ENCODE measurements at places on chromosomes 11 and 22. TPM values are rescaled to one million over a fixed set of nuclear protein-coding genes. Genes with fewer than 3 reads are reported as not detected.
A peak's percentile ranks its signal among the peaks of the same experiment; 100 is the strongest.

DNA sequence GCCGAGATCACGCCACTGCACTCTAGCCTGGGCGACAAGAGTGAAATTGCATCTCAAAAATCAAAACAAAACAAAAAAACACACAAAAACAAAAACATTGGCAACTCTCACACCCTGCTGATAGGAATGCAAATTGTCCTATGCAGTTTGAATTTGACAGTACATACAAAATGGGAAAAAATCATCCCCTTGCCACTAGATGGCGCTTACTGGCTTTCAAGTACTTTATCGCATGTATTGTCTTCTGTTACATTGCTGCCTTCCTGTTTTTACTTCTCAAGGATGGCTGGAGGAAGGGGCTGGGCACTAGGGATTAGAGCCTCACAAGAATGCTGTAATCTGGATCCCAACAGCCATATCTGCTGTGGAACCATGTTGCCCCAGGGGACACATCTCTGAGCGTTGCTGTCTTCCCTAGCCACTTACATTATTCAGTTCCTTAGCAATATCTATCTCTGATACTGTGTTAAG, 59.4 kb upstream of the A4GALT start:
- DNase-seq, result peak; percentile 88

GRCh38 chr11:70265341-70265740, 5.1 kb upstream of the PPFIA1 start:
- no peak for DNase-seq

DNA sequence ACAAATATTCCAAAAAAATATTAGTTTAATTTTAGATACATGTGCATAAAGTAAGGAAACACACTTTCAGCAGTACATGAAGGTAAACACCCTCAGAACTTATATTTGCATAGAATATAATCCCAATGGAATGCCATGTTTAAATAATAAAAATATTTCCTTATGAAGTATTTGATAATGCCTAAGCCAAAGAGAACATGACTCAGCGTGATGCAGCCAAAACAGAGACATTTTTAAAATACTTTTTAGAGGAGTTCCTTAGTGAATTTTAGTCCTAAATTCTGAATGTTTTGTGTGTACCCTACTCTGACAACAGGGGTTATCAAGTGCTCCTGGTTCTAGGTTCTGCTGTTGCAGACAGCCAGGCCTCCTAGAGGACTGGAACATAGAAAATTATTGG, 39.1 kb upstream of the POU2AF2 start:
- DNase-seq, result no peak

DNA sequence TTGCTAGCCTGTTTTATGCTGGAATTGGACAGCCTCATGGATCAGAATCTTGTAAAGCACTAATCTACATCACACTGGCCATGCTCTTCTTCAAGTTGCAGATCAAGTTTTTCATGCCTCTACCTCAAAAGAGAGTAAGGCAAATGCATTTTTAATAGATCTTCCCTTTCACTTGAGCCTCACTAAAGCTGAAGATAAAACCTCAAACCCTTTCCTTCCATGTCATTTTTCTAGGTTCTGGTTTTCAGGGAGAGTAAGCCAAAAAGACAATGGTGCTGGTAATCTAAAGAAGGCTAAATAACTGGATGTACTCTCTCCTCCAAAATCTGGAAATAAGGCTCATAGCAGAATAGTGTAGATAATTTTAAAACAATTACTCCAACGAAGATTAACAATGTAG, 28.3 kb downstream of the POU2AF1 start:
- DNase-seq, result no peak

- no peak for DNase-seq
These were observed 6.0 kb upstream of the SCGB2A2 start for GRCh38 chr11:62264004-62264403.

- no peak for DNase-seq
These were observed 193.4 kb upstream of the BLID start for GRCh38 chr11:122309262-122309925.

DNA sequence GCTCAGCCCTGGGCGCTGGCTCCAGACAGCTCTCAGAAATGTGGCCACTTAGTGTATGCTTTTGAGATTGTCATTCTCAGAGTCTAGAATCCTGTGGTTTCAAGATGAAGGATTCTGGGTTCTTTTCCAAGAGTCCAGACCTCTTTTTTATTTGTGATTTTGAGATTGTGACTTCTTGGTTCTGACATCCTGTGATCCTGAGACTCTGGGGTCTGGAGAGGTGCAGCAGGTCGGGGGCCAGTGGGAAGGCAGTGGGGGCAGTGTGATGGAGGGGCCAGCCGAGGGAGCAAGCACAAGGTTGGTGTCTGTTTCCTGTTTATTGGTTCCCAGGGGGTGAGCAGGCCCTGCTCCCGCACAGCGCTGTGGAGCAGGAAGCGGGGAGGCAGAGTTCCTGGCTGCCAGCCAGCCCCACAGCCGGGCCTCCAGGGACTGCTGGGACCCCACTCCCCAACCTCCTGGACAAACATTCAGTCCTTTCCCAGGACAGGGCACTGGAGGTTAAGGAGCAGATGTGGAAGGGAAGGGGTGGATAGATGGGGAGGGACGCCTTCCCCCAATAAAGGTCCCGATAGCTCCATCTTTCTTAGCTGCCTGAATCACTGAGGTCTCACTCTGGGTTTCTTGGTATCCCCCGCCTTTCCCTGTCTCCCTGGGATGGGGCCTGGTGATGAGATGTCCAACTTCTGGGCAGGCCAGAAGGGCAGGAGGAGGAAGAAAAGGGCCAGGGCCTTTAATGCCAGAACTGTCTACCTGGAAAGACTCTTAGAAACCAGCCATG, 13.7 kb downstream of the ARHGEF17 start:
- peak; percentile 78 for DNase-seq

- DNase-seq, result no peak
These were observed 211.9 kb downstream of the BLID start for GRCh38 chr11:121904148-121904547.

GRCh38 chr11:75326439-75326810, 25.0 kb downstream of the ARRB1 start:
- DNase-seq, result no peak

DNA sequence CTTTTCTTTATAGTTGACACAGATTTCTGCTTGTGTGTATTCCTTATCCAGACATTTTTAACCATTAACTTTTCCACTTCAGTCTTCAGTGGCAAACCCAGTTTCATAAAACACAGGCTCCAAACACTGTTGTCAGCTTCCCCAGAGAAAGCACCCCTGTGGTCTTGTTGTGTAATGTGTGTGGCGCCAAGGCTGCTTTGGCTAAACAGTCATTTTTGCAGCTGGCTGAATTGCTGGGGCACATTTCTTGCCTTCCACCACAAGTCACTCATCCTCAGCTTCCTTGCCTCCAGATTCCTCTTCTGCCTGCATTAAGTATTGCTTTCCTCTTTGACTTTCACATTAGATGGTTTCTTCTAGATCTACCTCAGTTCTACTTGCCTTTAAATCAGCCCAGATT, 40.5 kb downstream of the ARHGAP1 start:
- no peak for DNase-seq

DNA sequence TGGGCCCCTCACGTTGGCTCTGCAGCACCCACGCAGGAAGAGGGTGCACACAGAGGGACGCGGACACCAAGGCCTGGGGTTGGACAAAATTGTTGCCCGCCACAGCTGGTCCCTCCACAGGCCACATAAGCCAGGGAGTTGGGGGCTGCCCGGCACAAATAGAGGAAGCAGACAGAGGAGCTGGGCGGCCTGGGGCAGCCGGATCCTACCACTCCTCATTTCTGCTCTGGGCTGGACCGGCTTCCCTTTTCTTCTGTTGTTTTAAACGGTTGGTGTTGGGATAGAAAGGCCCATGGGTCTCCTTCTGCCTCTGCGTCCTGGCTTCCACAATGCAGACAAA, 36.4 kb upstream of the LINC01488 start:
- DNase-seq, result no peak

GRCh38 chr11:57287884-57288283, 36.9 kb downstream of the TNKS1BP1 start:
- DNase-seq, result no peak

- DNase-seq, result no peak
These were observed 1.0 kb downstream of the PHETA2 start for GRCh38 chr22:42074846-42075676.

DNA sequence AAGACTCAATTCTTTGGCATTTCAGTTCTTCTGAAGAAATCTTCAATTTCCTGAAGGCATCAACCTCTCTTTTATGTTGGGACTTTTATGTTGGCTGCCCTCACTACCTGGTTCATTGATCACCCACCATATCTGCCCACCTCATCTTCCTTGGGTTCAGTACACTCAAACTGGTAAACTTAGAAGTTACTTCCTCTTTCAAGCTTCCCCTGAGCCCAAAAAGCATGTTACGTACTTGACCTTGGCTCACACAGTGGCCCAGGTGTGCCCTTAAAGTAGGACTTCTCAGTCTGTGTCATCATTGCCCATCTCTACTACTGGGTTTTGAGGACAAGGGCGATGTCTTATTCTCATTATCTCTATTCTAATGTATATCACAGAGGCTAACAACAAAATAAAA, 86.1 kb downstream of the GRIA4 start:
- DNase-seq, result no peak

The CRYBB3 gene
- total RNA-seq, result not detected

The PDE2A gene
- 0.92 TPM for total RNA-seq

The YAP1 gene
- 277 TPM for total RNA-seq

The MS4A12 gene
- total RNA-seq, result not detected

The TRPM5 gene
- total RNA-seq, result 0.66 TPM
